ENCODE measurements at places on chromosomes 12 and 14. TPM values are rescaled to one million over a fixed set of nuclear protein-coding genes. Genes with fewer than 3 reads are reported as not detected.

Gene GLI1
- total RNA-seq: 6.5 TPM

Gene KRT79
- total RNA-seq: not detected

Gene E2F7
- 13.1 TPM for total RNA-seq

- peak; percentile 28 for DNase-seq
Observed at GRCh38 chr12:130916241-130916911, 37.3 kb upstream of the ADGRD1 start.

- DNase-seq: no peak
Observed at GRCh38 chr12:51525518-51525917, 65.5 kb upstream of the SCN8A start.

GRCh38 chr12:91111366-91112325 lies at the start of gene LUM:
Gene LUM, minus strand, starts transcription at chr12:91111494. Its CDS starts 2,515 bp downstream, at chr12:91108979.
- no peak for DNase-seq

Gene NEDD8
- total RNA-seq: 155 TPM

Gene NPAS3
- 0.23 TPM for total RNA-seq

- no peak for DNase-seq
Observed at GRCh38 chr12:45879363-45879895, 110.9 kb downstream of the SCAF11 start.

DNA sequence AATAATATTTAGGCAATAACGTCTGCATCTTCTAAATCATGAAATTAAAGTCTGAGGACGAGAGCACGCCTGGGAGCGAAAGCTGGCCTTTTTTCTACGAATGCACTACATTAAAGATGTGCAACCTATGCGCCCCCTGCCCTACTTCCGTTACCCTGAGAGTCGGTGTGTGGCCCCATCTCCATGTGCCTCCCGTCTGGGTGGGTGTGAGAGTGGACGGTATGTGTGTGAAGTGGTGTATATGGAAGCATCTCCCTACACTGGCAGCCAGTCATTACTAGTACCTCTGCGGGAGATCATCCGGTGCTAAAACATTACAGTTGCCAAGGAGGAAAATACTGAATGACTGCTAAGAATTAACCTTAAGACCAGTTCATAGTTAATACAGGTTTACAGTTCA lies 19.3 kb downstream of the CKB start:
- no peak for DNase-seq

Gene FCF1
- 41.5 TPM for total RNA-seq

DNA sequence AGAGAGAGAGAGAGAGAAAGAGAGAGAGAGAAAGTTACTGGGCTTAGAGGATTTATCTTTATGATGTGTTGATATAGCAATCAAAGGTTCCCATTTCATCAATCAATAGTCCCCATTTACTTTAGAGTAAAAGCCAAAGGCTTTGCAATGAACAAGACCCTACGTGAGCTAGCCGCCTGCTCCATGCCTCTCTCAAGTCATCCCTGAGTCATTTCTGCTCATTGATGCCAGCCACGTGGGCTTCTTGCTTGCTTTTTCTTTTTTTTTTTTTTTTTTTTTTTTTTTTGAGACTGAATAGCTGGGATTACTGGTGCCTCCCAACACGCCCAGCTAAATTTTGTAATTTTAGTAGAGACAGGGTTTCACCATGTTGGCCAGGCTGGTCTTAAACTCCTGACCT lies 70.9 kb downstream of the GPR135 start:
- DNase-seq: no peak

- DNase-seq: no peak
Observed at GRCh38 chr14:74685056-74685455, 27.8 kb downstream of the AREL1 start.

- DNase-seq: no peak
Observed at GRCh38 chr12:57893431-57894353, 47.2 kb upstream of the CTDSP2 start.

DNA sequence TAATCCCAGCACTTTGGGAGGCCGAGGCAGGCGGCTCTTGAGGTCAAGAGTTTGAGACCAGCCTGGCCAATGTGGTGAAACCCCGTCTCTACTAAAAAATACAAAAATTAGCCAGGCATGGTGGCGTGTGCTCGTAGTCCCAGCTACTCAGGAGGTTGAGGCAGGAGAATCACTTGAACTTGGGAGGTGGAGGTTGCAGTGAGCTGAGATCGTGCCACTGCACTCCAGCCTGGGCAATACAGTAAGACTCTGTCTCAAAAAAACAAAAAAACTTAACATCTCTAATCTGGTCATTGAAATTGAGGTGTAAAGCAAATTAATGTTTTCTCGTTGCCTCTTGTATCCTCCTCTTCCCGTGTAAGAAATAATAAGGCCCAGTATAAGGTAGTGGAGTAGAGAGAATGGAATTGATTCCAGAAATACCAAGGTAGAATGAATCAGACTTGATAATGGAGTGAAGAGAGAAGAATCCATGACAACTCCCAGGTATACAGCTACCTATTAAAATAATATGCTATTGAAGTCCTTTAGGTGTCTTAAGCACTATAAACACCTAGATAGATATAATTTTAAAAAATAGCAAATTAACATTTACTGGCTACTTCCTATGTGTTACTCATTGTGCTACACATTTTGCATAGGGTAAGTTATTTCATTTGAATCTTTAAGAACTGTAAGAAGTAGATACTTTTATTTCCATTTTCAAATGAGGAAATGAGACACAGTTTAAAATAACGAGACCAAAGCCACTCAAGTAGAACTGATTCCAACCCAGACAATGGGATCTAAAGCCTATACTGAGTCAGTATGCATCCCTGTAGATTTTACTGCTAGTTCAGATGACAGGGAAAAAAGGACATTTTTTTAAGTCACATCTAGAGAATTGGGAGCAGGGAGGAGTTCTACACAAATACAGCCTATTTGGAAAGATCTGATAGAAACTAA lies 23.2 kb downstream of the RAP1B start:
- no peak for DNase-seq

GRCh38 chr12:124625867-124626675 lies 58.7 kb upstream of the NCOR2 start:
- no peak for DNase-seq

GRCh38 chr12:94872971-94873733 lies 130.3 kb downstream of the NDUFA12 start:
- DNase-seq: no peak

Gene ITGA7
- 2.5 TPM for total RNA-seq

DNA sequence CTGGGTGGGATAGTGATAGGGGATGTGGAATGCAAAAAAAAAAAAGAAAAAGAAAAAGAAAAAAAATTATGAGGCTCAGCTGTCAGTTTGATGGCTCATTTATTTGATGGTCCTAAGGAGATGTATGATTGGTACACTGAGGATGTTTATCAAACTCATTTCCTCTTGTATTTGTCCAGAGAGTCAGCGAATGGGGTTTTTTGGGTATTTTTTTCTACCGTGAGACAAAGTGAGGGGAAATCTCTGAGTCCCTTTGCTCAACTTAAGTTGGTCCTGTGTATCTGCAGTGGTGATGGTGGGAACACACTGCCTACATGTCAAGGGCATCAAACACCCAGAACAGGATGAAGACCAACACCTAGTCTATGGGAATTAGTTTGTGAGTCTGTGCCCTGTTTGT lies 176.9 kb upstream of the HIF1A start:
- no peak for DNase-seq

DNA sequence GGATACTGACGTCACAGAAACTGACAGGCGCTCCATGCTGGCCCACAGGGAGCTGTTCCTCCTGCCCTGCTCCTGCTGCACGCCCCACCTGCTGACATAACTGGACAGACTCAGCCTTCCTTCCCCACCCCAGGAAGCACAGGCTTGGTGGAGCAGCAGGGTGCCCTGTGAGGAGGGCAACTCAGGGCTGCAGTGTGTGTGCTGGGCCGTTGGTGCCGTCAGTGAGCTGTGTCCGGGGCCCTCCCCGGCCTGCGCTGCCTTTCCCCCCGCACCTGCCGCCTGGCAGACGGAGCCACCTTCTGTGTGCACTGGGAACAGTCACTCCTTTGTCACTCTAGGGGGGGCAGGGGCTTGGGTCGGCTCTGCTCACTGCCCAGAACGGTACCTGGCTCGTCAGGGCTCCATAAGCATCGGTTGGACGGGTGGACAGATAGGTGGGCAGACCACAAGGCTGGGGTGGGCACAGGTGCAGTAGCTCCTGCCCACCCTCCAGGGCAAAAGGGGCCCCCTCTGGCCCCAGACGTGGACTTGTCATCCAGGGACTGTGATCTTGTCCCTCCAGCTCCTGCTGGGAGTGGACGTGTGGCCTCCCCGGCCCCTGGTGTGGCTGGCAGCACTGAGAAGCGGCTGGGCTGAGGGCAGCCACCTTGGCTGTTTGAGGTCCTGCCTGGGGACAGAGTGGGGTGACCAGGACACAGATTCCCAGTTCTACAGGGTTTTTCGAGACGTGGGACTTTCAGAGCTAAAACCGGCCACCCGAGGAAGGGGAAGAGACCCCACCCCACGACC lies 32.8 kb downstream of the FBRSL1 start:
- no peak for DNase-seq

Gene SSPN
- 23.4 TPM for total RNA-seq

Gene CACNB3
- total RNA-seq: 40.5 TPM

Gene LPCAT3
- 54.3 TPM for total RNA-seq

GRCh38 chr12:57008178-57008577 lies 1.8 kb upstream of the ZBTB39 start:
- peak; percentile 54 for DNase-seq

Gene REM2
- 0.18 TPM for total RNA-seq

Gene ZBTB42
- 16.5 TPM for total RNA-seq

DNA sequence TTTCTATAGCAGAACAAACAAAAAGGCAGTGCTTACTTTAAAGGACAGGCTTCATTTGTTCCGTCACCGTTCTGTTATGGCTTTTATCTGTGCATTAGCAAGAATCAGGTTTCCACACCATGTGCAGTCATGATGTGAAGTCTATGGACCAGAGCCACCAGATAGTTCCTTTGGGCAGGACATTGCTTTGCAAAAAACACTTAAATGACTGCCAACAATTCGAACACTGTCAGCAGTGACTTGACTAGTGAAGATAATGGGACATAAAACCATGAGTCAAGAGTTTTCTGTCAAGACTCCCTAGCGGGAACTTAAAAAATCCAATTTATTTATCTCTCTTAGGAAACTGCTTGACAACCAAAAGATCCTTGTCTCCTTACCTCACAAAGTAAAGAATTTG lies 80.3 kb downstream of the NKX2-1 start:
- no peak for DNase-seq

DNA sequence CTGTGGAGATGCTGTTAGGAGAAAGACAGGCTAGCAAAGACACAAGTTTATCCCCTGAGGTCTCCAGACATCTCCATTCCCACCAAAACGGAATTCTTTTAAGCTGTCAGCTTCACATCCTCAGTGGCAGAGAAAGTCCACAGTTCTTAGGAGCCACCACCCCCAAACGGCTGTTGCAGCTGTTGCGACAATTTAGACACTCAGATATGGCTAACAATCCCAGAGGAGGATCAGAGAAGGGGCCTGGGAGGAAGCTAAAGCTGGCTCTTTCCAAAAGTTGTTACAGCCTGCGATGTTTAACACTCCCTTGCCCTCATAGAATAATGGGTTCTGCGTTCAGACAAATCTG lies 1.9 kb upstream of the ATP5MC2 start:
- no peak for DNase-seq

GRCh38 chr12:21509768-21510167 lies 8.2 kb downstream of the GOLT1B start:
- no peak for DNase-seq

Gene FOXN4
- total RNA-seq: 0.08 TPM

GRCh38 chr12:46342562-46343033 lies 30.0 kb downstream of the SLC38A2 start:
- DNase-seq: no peak

DNA sequence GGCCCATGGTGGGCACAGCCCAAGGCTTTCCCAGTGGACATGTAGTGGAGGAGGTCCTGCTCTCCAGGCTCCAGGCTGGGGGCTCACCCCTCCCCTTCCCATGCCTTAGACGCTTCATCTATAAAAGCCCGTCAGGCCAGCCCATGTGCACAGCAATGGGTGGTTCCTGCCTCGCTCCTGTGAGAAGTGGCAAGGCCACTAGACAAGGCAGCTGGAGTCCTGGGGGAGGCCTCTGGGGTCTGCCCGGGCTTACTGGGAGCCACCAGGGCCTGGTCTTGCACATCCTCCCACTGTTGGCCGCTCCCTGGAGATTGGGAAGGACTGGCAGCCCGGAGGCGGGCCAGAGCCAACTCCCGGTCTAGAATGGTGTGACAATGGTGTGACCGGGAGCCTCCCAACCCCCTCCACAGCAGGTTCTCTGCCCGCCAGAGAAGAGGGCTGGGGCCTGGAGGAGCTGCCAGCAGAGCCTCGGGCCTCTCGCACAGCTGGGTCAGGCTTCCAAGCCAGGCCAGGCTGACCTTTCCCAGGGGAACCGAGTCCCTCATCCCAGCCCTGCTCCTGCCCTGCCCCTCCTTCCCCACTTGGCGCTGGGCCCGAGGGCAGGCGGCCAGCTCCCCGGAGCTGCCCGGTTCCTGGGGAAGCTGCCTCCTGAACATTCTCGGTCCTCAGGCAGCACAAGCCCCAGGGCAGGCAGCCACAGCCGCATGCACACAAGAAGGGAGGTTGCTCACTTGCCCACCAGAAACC lies 97.9 kb downstream of the RFLNA start:
- DNase-seq: no peak

Gene PDE3A
- 0.03 TPM for total RNA-seq

Gene CD4
- 0.23 TPM for total RNA-seq

Gene CLEC1A
- total RNA-seq: 0.41 TPM

DNA sequence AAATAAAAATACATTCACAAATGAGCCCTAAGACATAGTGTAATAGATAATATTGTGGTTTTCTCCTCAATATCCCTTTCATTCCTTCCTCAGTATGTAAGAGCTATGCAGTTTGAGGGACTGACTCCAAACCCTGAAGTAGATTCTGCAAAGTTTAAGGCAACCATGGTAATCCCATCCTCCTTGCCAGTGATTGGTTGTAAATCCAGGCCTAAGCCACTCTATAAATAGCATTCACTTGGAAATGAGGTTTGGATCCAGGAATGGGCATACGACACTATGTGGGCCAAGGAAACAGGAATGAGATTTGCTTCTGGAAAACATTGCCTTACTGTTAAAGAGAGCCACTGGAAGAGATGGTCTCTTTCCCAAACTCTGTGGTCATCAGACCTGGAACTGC lies 468.7 kb upstream of the SOX5 start:
- DNase-seq: no peak

GRCh38 chr12:92624236-92624635 lies 78.6 kb upstream of the PLEKHG7 start:
- DNase-seq: no peak

DNA sequence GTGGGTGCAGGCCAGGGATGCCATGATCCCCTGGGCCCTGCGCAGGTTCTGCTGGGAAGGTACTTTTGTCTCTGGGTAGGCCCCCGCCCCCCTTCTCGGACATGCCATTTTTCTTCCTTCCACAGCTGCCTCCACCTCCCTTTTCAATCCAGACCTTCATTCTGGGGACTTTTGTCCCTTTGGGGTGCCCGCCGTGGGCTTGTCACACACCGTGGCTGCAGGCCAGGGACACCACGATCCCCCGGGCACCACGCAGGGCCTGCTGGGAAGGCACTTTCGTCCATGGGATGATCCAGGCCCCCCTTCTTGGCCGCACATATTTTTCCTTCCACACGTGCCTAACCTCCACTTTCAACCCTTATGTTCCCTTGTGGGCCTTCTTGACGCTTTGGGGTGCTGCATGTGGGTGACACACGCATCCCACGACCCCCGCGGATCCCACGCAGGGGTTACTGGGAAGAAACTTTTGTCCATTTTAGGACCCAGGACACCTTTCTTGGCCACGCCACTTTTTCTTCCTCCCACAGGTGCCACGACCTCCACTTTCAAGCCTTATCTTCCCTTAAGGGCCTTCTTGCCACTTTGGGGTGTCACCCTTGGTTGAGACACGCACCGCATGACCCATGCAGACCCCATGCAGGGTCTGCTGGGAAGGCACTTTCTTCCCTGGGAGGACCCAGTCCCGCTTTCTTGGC lies 272.5 kb downstream of the ALG10 start:
- no peak for DNase-seq

- DNase-seq: no peak
Observed at GRCh38 chr14:23365732-23366425, 907 bp upstream of the EFS start.
